SK-N-SH treated with all-trans-retinoic acid at 6 μM for 48 hours (cell line): ENCODE measurements at places on chromosomes 2 and 18.

- ATAC-seq = no peak
These were observed 26.6 kb downstream of the HK2 start for GRCh38 chr2:74860521-74860920.

DNA sequence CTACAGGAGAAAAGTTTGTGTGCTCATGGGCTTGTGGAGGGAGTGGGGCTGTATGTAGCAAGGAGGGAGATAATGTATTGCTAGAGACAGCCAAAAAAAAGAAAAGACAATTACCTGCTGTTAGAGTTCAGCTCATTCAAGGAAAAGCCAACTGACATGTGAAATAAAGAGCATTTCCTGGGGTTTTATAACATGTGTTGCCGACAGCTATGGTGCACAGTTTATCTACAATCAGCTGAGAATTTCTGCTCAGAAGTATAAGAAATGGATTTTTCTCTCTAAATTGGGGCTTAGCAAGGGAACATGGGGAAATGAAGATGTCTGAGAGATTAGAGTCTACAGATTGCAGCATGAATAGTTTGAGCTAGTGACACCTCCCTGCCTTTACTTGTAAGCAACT, 674.1 kb downstream of the SUCLG1 start:
- no peak for ATAC-seq

GRCh38 chr2:6921321-6921922, 4.2 kb downstream of the RNF144A start:
- ATAC-seq = no peak

- no peak for ATAC-seq
These were observed 128.0 kb upstream of the MSH6 start for GRCh38 chr2:47654790-47655562.

GRCh38 chr2:32706815-32707579, 79.1 kb downstream of the TTC27 start:
- no peak for ATAC-seq

DNA sequence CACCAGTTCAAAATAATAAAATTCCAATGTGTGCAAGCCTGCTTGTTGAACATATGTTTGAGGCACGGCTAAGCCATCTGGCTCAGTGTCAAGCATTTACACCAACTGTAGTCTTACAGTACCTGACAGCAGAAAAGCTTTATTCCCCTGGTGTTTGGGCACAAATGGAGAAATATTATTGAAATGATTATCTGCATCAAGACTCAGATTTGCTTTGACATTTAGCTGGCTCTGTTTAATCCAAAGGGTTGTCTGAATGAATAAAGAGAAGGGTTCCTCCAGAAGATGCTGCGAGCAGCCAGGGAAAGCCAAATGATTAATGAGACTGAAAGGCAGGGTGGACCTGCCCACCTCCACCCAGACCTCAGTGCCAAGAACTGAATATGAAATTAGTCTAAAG, 393.2 kb upstream of the GALNT5 start:
- ATAC-seq = no peak; the same call in 2 of the 3 replicates

DNA sequence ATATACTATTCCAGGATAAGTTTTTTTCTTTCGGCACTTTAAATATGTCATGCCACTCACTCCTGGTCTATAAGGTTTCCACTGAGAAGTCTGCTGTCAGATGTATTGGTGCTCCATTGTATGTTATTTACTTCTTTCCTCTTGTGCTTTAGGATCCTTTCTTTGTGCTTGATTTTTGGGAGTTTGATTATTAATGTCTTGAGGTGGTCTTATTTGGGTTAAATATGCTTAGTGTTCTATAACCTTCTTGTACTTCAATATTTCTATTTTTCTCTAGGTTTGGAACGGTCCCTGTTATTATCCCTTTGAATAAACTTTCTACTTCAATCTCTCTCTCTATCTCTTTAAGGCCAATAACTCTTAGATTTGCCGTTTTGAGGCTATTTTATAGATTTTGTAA, 28.3 kb downstream of the STPG4 start:
- no peak for ATAC-seq

DNA sequence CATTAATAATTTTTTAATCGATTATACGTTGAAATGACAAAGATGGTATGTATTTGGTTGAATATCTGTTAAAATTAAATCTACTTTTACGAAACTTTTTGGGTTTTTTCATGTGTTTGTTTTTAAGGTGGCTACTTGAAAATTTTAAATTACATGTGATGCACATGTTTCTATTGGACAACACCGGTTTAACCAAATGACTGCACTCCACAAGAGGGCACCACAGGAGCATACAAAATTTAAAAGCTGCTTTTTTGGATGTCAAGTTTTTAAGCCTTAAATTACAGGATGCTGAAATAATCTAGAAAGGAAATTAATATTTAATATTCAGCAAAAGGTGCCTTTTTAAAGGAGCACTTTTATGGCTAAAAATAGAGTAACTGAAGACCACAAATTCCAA, 98.7 kb downstream of the ACVR1 start:
- peak; percentile 68; the same call in 2 of the 3 replicates for ATAC-seq

- ATAC-seq = peak; percentile 88
These were observed at the start of gene DAW1 for GRCh38 chr2:227871375-227871791. TSS of gene DAW1 (plus strand) at chr2:227871631. CDS start at chr2:227871690, 59 bp downstream.

DNA sequence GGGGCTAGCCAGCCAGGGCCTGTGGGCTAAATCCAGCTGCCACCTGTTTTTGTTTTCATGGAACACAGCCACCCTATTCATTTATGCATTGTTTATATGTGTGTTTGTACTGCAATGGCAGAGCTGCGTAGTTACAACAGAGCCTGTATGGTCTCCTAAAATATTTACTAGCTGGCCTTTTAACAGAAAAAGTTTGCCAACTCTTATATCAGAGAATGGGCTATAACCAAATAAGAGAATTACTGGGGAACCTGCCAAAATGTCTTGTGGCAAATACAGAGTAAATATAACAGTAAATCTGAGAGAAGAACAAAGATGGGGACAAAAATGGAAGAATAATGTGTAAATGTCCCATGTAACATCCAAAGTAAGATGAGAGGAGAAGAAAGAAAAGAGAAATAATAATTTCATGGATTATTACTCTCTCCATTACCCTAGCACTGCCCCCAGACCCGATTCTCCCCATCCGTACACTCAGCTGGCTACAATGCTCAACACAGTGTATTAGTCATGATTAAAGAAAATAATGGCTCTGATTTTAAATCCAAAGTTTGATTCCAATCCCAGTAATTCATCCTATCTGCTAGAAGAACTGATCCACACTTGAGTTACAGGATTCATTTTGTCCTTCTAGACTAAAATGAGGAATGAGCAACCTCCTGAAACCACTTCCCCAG, 249.3 kb downstream of the LRATD1 start:
- ATAC-seq = no peak

DNA sequence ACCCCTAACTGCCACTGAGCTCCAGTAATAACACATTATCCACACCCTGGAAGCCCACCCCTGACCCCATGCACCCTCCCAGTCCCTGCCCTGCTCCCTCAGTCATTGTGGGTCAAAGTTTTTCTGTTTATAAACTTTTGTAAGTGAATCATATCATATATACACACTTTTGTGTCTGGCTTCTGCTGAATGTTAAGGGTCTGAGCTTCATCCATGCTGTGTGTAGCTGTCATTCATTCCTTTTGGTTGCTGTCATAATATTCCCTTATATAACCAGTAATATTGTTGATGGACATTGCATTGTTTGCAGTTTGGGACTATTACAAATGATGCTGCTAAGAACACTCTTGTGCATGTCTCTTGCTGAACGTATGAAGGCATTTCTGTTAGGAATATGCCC, 14.5 kb downstream of the CNNM4 start:
- peak; percentile 39; the same call in 2 of the 3 replicates for ATAC-seq

DNA sequence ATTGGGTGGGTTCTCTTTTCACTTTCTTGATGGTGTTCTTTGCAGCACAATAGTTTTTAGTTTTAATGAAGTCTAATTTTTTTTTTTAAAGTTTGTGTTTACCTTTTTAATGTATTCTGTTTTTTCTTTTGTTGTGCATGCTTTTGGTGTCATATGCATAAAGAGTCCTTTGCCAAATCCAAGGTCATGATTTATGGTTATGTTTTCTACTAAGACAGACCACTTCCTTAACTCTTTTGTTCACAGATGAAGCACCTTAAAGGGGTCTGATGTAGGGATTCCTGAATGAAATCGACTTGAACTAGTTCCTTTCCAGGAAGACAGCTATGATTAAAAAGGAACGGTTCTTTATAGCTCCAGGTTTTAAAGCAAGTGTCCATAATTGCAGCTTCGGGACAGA, 23.1 kb downstream of the LPIN1 start:
- ATAC-seq = no peak

DNA sequence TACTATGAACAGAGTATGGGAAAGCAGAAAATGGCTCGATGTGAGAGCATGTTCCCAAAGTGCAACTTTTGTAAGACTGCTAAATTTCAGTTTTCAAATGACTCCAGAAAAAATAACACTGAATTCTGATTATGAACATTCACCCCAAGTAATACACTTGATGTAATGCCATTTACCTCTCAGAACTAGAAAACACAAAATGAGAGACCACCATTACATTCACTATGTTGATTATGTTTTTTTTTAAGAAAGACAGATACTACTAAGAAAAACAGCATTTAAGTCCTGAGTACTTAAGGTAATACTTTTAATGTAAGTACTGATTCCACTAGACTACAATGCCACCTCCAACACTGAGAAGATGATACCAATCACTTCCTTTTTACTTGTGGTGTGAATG, 38.5 kb downstream of the SFT2D3 start:
- no peak for ATAC-seq

GRCh38 chr2:241508240-241509154, at the start of gene STK25:
TSS of gene STK25 (minus strand) at chr2:241508584. CDS start at chr2:241508035, 549 bp downstream.
- peak; percentile 94 for ATAC-seq

DNA sequence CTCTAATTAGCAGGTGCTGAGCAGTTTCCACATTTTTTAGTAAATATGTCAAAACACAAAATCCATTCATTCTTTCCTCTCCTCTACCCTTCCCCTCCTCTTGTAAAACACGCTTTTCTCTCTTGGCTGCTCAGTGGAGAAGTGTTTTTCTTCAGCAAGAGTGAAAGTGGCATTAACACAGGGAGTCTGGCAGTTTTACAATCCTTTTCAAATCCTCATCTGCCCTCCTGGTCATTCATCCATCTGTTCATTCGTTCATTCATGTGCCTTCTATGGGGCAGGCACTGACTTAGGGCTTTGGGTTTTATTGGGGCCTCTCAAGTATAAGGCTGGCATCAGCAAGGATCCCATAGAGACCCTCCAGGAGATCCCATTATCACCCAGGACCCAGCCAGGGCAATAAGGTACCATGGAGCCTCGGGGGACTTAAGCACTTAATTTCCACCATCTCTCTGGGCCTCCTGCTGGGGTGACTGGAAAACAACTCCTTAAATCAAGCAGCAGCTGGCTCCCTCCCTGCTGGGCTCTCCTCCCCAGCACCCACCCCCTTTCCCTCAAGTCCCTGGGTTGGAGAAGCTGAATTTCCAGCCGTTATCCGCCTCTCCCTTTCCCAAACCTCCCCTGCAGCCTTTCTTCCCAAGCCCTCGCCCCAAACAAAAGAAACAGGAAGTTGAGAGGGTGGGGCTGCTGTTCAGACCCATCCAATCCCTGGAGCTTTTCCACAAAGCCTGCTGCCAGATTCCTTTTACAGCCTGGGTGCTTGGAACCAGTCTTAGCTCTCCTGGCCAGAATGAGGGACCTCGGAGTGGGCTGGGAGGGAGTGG, 32.6 kb downstream of the MARCHF4 start:
- peak; percentile 80 for ATAC-seq

DNA sequence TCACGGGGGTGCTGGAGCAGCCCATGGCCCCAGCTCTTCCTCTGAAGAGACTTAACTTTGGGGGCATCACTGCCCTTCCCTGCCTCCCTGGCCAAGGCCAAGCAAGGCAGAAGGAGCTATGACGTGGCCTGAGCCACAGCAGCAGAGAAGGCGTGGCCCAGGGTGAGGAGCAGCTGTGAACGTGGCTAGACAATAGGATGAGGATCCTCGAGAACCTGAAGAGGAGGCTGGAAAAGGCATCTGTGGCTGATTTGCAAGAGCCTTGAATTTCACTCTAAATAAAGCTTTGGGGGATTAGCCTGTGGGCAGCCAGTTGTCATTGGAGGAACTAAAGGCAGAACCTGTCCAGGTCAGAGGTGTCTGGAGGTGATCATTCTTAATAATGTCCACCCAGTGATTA, 652.9 kb upstream of the ID2 start:
- no peak for ATAC-seq

- peak; percentile 89 for ATAC-seq
These were observed 88.9 kb upstream of the CYP26B1 start for GRCh38 chr2:72236445-72237067.

DNA sequence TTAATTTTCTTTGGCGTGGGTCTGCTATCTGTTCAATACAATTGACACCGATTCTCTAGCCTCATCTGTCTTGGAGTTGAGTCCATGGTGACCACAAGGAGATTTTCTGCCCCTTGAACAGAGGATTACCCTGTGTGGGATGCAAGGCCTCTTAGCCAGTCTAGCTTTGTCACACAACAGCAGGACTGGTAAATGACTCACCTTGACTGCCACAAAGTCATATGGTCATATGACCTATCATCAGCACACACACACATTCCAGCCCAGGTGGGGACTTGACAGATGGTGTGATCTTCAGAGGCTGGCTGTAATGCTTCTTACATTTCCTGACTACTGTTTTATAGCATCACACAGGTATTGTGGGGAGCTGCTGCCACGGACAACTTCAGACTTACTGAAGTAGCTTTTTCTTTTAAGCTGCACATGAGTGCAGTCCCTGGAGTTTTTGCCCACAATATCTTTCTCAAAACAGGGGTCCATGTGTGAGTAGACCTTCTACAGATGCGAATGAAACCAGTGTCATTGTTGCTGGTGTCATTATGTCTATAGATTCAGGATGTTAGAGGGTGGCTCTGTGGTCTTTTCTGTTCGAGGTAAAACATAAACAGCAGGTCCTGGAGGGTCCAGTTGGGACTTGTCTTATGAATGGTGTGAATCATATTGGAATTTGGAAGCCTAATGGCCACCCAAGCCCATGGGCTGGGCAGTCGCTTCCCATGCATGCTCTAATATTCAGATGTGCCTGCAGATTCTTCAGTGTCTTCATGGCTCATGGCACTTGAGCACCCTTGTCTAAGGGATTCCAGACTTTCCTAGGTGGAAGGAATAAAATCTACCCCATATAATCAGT, 18.6 kb upstream of the ACOXL start:
- ATAC-seq = no peak

GRCh38 chr18:46338766-46339165, 234.6 kb downstream of the HAUS1 start:
- no peak for ATAC-seq

DNA sequence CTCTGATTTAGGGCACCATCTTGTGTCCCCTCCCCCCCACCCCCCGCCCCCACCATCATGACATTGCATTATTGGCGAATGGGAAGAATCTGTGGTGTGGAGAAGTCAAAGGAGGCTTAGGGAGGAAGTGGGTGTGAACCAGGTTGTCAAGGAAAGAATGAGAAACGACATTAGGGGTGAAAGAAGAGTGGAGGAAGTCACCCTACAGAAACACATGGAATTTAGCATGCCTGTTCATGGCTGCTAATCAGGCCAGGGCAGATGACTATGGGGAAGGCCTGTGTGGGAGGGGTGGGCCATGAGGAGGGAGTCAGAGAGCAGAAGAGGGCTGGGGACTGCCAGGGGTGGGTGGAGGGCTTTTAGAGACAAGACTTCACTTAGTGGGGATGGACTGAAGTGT, 81.6 kb downstream of the AOX1 start:
- no peak for ATAC-seq
